Activated CD8-positive, alpha-beta memory T cell treated with anti-CD3 and anti-CD28 coated beads, Interleukin-2, amount 10 ng/mL, durations not matched to agents 7 days and 5 days (primary cell): ENCODE measurements at places on chromosomes 1 and 21. TPM values are rescaled to one million over a fixed set of nuclear protein-coding genes. Genes with fewer than 3 reads are reported as not detected.
A peak's percentile ranks its signal among the peaks of the same experiment; 100 is the strongest.

PAQR7 gene
- total RNA-seq, result 5.0 TPM

NPR1 gene
- not detected for total RNA-seq

RHBDL2 gene
- total RNA-seq, result not detected

MMEL1 gene
- total RNA-seq, result not detected

DNA sequence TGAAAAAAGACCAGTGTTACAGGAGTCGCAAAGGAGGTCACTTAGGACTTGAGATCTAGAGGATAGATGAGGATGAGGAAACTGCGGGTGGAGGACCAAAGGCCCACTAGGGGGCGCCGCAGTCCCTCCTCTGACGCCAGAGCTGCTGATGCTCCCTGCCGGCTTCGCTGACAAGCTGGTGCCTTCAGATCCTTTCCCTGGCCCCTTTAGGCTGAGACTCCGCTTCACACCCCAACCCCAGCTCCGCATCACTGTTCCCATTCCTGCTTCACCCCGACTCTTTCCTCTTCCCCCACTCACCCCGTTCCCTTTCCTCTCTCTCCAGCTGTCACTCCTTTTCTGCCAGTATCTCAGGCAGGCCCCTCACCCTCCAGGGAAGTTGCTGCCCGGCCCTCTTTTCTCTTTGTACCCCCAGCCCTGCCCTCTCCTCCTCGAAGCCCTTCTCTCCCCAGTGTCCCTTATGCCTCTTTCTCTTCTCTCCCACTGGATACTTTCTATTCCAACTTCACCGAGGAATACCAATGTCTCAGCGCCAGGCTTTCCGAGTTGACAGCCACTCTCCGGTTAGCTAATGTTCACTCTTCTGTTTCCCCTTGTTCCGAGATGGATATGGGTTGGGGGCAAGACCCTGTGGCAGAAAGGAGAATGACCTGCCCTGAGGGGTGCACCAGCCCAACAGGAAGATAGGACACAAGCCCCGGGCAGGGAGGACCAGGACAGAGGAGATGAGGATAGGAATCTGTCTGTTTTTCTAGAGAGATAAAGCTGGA, 4.5 kb downstream of the KCNJ9 start:
- peak; percentile 83 for DNase-seq

DSCAM gene
- total RNA-seq, result not detected

CPTP gene
- 18.5 TPM for total RNA-seq

DNA sequence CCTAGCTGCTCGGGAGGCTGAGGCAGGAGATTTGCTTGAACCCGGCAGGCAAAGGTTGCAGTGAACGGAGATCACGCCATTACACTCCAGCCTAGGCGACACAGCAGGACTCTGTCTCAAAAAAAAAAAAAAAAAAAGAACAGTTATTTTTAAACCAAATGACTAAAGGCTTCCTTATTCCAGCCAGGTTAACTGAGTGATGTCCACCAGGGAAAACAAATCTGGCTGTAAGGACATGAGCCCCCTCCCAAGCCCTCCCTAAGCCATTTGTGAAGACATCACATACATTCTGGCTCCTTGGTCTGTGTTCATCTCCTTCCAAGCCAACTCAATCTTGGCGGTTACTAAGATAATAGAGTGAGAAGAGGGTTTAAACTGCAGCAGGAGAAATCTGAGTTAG, 8.2 kb downstream of the TMCC2 start:
- DNase-seq, result peak; percentile 1

DNA sequence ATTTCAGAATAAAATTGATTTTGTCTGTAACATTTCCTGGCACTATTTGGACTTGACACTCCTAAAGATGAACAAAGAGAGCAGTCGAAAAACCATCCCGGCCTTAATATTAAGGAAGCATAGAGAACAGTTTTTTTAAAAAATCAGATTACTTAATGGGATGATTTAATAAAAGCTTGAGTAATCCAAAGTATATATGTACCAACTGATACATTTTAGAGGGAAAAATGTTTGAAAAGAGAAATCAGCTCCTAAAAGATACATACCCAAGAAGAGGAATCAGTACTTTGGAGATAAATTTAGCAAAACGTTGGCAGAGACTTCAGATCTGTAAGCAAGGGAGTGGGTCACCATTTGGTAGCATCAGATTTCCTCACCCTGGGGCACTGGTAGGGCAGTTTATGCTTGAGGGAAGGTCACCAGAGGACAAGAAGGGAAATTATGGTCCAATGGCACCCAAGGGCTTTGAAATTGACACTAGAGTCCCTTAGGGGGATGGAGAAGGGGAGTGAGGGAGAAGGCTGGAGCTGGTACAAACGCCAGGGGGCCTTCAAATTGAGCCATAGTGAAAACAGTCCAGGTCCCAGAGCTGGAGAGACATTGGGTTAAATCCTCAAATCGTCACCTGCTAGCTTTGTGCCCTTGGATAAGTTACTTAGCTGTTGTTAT, 5.9 kb downstream of the SLAMF7 start:
- DNase-seq, result no peak

DNA sequence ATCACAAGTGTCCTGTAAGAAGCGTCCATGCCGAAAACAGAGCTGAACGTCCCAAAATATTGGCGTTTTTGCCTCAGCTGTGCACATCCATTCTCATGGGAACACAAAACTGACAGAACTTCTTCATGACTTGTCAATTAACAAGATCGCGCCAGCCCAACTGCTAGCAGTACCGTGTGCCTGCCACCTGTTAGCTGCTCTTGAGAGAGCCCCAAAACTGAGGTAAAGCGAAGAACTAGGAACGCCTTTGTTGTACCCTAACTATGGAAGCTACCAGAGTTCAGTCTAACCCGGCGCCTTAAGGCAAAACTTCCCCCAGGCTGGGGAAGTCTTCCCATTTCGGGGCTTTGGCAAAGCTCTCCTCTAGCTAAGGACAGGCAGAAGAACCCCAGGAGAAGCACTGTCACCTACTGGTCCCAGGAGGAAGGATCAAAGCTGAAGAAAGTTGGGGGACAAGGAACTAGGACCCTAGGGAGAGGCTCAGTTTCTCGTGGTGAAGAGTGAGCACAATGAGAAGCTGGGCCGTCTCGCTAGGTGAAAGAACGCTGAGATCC, 719 bp downstream of the EYA3 start:
- peak; percentile 63 for DNase-seq

DNA sequence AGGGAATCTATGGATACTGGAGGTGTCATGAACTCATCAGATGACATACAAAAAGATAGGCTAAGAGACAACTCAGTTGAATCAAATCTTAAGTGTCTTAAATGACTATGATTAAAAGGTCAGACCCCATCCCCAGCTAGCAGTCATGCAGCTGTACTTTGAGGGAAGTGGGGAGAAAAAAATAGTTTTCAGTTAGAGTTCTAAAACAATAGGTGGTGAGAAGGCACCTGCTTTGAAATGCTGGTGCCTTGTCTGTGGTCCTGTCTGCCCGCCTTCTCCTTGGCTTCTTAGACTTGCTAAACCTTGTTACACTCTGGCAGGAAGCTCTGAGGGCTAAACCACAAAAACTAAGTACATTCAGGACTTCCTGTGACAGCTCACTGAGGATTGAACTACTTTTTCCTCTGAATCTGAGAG, 15.3 kb downstream of the CD2 start:
- peak; percentile 91 for DNase-seq

NBPF3 gene
- 7.7 TPM for total RNA-seq

- DNase-seq, result no peak
Measured at GRCh38 chr1:56575865-56576264, 3.5 kb downstream of the PLPP3 start.

- DNase-seq, result no peak
Measured at GRCh38 chr21:33892853-33893252, 22.8 kb downstream of the ATP5PO start.

PCP4 gene
- total RNA-seq, result not detected

WNT9A gene
- 0.50 TPM for total RNA-seq

DNA sequence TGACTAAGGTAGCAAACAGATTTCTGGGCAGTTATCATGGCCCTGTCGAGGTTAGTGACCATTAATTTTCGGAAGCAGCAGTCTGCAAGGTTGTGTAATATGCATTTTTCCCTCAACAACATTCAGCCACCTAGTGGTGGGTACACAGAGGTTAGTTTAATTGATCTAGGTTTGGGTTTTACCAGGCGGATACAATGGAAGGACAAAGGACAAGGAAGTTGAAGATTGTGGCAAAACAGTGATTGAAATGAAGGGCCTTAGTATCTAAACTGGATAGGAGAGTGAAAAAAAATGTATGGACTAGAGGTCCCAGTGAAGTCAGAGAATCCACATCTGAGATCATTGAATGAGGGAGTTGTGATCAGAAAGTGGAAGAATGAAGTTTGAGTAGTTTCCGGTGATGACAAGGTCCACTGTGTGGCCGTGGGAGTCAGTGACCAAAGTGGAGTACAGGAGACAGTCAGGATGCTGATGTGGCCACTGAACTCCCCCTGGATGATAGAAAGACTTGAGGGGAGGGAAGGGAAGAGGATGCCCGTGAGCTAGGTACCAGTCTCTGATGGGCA, 2.8 kb downstream of the ARMH1 start:
- DNase-seq, result no peak

GRCh38 chr1:107776900-107777663, 187.9 kb downstream of the VAV3 start:
- no peak for DNase-seq

DNA sequence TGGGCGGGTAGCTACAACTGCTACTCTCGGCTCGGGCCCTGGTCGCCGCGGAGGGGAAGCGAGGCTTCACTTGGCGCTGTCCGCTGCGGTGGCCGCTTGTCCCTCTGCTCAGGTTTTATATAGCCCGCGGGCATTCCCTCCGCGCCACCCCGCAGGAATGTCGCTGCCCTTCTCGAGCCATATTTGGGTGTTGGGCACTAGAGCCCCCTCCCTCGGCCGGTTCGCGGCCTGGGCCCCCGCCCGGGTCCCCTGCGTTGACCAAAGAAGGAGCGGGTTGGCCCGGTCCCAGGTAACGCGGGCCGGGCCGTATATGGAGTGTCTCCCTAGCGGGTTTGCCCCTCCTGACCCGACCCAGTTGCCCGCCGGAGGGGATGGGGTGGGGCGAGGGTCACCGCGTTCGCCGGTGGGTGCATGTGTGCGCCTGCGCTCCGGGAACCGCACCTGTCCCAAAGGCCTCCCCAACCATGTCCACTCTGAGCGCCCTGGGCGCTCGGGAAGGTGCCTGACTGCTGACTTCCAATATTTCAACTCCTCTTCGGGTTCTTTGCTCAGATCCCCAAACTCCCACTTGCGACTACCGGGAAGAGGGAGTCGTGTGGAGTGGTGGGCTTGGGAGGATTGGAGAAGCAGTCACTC, at the start of gene ACTA1:
ACTA1 (minus strand) TSS at position 90 of the 636 bp plus-strand sequence. CDS start 979 bp downstream, outside the sequence.
- DNase-seq, result no peak

- DNase-seq, result no peak
Measured at GRCh38 chr1:60681095-60681860, 401.1 kb upstream of the NFIA start.

DNA sequence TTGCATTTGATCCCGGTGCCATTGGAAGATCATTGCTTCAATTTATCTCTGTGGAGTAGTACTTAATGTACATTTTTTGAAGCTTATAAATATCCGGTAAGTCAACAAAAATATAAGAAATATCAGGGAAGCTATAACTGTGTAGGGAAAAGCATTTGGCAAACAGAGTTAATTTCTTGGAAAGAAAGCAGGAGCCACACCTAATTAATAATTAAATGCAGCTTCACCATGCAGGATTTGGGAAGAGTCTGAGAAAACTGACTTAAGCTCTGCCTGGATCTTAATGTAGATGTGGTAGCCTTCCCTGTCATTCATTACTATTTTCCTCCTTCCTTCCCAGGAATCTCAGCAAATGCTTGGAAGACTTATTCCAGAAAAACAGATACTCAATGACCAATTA, 134.5 kb downstream of the ATP5PO start:
- no peak for DNase-seq

GRCh38 chr1:248704606-248705005, 2.0 kb upstream of the OR14I1 start:
- no peak for DNase-seq

DNA sequence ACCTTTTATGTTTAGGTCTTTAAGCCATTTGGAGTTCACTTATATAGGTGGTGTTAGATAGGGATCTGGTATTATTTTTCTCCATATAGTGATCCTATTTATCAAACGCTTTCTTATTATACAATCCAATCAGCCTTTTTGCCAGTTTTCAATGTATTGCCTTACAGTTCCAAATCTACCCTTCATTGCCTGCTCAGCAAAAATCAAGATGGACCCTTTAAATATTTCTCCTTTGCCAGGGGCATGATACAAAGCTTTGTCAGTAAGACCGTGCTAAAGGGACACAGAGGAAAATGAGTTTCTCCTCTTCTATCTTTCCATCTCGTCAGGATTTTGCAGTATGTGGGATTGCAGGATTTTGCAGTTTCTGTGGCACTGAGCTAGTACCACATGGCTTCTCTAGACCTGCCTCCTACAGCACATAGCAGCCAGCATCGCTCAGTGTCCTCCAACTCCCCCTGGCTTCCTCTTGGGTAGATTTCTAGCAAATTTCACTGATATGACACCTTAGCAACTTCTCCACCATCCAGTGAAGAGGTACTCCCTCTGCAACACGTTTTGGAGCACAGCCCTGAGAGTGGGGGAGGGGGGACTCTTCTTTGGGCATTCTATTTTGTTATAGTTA, 22.5 kb upstream of the CAP1 start:
- DNase-seq, result no peak

GRCh38 chr1:197146101-197147095, at the start of gene ASPM:
ASPM (minus strand) TSS chr1:197146669; CDS start chr1:197146437, 232 bp downstream.
- DNase-seq, result peak; percentile 98

SARS1 gene
- 194 TPM for total RNA-seq

DNA sequence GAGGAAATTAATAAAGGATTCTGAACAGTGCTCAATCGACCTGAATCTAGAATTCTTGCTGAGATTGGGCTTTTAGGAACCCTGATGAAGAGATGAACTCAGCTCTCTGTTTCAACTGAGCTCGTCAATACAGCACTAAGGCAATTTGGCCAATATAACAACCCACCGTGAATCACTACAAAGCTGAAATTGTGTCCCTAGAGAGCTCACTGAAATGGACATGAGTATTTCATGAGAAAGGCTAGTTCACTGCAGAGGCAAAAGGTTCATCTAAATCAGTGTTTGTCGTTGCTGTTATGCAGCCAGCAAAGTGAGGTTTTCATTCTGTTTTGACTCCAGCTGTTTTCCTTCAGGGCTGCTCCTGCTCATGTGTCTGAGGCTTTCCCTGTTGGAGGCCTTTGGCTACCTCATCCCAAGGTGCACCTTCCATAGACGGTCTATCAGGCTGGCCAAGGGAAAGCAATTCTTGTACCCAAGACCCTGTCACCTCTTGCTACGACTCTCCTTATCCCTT, 83.5 kb downstream of the URB2 start:
- no peak for DNase-seq

GRCh38 chr1:56123421-56123820, 455.9 kb downstream of the PLPP3 start:
- no peak for DNase-seq

DNA sequence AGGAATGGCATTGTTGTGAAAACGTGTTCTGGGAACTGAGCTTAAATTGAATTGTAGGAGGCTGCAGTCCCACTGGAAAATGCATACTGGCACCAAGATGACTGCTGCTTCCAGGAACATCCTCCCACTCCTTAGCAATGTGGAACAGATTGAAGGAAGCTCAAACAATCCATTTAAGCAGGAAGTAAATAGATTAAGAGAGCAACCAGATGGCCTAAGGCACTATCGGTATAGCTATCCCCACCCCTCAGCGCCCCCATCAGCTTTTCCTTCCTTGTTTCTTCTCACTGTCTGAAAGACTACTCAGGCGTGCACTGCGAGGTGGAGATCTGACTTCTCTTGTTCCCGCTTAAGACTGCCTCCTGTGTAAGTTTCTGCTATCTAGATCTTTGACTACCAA, 4.0 kb upstream of the IFI16 start:
- DNase-seq, result no peak
